Right lung (tissue), 10 donors: ENCODE measurements at places on chromosomes 6 and 20. TPM values are rescaled to one million over a fixed set of nuclear protein-coding genes. Genes with fewer than 3 reads are reported as not detected.

DNA sequence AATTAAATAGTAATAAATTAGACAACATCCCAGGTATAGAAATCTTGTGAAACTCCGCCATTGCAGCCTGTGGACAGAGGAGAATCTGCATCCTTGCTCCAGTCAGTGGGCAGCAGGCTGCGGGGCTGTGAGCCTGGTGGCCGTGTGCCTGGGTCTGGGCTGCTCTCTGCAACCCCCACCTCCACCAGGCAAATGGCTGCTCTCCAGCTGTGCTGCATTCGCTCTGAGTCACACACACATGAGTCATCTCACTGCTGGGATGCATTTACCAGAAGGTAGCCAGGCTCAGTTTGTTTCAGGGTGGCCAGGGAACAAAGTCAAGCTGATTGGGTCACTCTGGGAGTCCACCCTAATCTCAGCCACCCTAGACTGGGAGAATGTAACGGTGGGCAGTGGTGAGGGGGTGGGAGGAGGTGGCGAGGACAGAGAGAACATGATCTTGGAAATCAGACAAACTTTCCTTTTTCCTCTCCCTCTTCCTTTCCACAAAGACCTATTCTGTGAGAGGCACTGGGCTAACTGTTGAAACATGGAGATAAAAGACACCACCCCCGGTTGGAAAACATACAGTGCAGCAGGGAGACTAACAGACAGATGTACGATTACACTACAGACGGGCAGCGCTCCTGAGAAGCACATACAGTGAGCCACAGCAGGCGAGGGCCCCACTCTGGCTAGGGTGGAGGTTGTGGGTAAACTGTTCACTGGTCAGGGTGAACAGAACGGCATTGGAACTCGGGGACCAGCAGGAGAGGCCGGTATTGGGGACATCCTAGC lies 59.2 kb downstream of the TRAM2 start:
- DNase-seq, result no peak

- DNase-seq, result no peak
These were observed 286.9 kb downstream of the PTPRK start for GRCh38 chr6:128233531-128233930.

DNA sequence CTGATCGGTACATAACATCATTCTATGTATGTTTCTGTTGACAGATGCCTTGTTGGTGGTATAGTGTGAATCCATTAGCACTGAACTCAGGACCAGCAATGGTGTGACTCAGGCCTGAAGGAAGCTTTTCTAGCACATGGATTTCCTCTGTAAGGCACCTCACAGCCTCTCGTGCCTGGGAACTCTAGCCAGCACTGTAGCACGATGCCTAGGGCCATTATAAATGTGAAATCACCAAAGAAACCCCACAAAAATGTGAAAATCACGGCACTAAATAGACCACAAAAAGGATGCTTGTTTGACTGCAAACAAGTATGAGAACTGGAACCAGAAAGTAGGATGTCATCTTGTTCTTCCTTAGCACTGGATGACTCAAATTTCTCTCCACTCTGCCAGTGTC lies 63.7 kb upstream of the NKX2-2 start:
- no peak for DNase-seq

DNA sequence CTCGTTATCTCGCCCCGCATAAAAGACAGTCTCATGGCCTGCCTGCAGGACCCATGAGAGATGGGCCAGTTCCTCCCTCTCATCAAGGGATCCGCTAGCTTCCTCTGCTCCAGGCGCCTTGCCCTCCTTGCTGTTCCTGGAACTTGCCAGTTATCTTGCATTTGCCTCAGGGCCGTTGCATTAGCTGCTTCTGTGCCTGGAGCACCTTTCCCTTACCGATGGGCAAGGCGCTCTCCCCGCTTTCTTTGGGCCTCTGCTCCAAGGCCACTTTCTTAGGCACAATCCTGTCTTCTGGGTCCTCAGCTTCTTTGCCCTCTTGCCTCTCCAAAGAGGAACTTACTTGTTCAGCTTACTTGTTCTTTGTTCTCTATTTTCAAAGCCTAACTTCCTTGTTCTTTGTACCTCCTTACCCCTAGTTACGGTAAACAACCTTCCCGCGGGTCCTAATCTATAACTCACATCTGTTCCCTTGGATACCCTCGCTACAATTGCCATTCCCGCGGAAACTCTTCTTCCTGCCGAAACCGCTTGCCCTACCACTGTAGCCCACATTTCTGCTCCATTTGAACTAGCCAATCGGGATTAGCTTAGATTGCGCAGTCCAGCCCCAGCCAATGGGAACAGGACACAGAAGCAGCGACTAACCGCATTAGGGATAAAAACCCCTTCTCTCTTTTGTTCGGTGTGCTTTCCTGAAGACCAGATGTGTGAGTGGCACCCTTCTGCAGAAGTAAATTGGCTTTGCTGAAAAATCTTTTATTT lies 887 bp upstream of the NSFL1C start:
- DNase-seq, result no peak

- no peak for DNase-seq
These were observed 115.2 kb upstream of the ARMC2 start for GRCh38 chr6:108733051-108733450.

DNA sequence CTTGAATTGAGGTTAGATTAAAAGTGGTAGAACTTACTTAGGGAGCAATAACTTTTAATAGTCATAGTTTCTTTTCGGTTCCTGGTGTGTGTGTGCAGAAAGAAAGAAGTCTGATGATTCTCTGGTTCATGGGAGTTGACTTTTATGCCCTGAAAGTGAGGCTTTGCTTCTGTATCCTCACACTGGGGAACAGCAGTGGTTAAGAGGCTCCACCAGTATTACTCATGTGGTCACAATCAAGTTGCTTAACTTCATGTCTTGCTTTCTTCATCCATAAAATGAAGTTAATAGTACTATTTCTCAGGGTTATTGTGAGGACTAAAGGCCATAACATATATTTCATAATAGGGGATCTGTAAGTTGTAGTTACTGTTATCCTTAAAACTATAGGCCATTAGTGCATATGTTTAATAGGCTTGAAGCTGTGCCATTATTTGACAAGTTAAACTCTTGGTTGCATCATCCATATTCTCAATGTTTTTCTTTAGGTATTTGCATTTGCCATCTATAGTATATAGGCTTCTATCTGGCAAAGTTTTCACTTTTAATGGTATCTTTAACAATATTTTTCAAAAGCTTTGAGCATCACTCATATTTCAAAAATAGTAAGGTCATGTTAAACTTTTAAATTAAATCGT lies 262.4 kb downstream of the PLCB1 start:
- DNase-seq, result no peak

DNA sequence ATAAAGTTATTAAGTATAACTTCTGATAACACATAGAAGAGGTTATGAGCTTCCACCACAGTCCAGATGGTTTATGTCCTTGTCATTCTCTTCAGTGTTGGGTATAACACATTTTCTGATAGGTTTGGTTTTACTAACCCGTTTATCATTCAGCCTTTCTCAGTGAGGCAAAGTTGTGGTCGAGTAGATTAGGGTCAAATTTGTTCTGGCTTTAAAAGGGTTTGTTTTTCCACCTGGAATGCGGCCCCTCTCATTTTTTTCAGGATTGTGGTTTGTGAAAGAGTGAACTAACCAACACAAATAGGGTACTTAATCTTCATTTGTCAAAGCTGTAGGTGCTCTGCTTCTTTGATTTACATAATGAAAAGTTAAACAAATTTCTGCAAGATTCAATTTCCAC lies 204.2 kb upstream of the ASCC3 start:
- no peak for DNase-seq

DNA sequence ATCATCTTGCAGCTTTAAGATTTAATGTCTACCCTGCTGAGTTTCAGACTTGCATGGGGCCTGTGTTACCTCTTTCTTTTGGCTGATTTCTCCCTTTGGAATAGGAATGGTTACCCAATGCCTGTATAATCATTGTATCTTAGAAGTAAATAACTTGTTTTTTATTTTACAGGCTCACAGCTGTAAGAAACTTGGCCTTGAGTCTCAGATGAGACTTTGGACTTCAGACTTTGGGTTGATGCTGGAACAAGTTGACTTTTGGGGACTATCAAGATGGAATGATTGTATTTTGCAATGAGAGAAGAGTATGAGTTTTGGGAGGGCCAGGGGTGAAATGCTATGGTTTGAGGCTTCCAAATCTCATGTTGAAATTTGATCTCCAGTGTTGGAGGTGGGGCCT lies 34.9 kb upstream of the CAP2 start:
- no peak for DNase-seq

DNA sequence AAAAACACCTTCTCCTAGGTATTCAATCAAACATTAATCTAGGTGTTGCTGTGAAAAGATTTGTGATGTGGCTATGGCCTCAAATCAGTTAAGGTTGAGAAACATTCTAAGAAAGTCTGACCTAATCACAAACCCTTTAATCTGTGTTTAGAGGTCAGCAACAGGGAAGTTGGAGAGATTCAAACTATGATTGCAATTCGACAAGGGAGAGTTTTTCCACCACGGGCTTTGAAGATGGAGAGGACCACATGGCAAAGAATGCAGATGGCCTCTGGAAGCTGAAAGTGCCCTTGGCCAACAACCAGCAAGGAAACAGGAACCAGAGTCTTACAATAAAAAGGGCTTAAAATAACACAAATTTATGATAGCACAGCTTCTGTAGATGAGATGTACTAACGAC lies 29.6 kb upstream of the LGSN start:
- no peak for DNase-seq

- DNase-seq, result no peak
These were observed 159.3 kb upstream of the JARID2 start for GRCh38 chr6:15086348-15087158.

- DNase-seq, result no peak
These were observed 30.5 kb upstream of the TLDC2 start for GRCh38 chr20:36845288-36845971.

- no peak for DNase-seq
These were observed 45.2 kb downstream of the KIF16B start for GRCh38 chr20:16528078-16528477.

DNA sequence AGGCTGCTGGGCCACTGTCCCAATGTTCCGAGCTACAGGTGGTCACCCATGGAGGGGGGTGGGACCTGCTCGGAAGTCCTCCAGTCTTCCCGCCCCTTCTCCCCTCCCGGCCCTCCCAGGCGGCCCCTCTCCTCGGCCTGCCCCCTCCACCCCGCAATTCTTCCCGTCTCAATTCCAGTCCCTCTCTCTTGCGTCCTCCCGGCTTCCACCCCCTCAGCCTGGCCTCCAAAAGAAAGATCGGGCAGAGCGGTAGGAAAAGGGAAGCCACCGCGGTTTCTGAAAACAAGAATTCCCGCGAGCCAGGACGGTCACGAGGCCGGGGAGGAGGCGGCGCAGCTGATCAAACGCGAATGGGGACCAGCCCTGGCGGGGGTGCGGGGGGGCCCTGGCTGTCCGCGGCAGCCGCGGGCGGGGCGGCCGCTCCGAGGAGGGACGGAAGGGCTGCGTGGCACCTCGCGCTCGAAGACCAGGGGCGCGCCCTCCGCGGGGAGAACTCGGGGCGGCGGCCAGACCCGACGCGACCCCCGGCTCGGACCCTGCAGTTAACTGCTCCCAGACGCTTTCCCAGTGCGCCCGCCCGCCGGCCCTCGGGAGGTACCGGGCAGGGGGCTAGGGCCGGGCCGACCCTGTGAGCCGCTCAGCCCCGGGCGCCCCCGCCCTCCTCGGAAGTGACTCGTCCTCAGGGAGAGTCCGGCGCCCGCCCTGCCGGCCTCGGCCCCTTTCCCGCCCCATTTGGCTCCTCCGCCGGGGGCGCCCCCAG lies 1.0 kb downstream of the PXDC1 start:
- DNase-seq, result no peak

DNA sequence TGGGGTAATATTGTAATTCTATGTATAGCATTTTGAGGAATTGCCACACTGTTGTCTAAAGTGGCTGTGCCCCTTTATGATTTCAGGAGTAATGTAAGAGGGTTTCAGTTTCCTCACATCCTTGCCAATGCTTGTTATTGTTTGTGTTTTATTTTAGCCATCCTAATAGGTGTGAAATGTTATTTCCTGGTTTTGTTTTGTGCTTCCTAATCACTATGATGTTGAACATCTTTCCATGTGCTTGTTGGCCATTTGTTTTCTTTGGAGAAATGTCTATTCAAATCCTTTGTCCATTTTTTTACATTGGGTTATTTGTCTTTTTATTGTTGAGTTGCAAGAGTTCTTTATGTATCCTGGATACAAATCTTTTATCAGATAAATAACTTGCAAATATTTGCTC lies 97.3 kb upstream of the MLIP start:
- DNase-seq, result no peak

DNA sequence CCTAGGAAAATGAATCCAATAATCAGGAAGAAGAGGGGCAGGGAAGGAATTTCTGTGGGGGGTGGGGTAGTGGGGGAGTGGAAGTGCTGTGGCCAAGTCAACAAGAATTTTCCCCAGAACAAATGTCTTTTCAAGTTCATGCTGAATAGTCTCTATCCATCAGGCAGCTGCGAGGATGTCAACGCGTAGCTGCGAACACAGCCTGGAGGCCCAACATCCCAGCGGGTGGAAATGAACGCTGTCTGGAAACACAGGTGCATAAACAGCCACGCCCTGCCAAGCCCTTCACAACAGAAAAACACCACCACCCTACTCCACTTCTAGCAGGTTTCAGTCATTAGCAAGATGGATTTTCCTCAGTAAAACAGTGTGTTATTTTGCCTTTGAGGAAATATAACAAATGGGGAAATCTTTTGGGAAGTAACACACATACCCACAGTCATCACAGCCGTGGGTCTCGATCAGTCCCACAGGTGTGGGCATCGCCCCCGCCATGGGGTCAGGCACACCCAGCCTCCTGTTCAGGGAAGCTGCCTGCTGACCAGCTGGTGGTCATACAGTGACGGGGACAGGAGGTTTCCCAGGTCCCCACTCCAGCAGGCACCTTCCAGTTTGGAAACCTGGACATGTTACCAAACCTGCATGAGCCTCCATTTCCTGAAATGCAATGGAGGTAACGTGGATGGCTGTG lies 112.1 kb upstream of the THBS2 start:
- DNase-seq, result no peak

- no peak for DNase-seq
These were observed 70.4 kb downstream of the DOK5 start for GRCh38 chr20:54545676-54546358.

DNA sequence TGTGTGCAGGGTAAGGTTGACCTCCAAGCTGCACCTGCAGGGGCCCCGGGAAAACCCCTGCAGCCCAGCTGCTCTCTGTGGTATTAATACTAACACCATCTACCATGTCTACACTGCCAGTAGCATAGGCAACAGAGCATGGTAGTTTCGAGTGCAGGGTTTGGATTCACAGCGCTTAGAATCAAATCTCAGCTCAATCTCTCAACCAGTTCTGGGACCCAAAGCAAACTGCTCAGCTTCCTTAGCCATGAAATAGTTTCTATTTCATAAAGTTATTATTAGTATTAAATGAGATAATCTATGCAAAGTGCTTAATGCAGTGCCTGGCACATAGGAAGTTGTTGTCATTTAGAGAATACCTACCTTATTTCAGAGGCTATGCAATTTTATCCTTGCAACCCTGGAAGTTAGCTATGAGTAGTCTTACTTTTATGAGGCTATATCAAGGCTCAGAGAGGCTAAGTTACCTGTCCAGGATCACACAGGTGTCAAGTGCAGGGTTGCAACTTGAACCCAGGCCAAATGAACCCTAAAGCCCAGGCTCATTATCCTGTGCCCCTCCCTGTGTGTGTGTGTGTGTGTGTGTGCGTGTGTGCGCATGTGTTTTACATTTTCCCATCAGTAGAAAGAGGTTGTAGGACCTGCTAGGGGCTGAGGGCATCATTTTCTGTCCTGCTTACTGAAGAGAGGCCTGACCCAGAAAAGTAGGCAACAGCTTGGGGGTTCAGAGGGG lies 27.6 kb upstream of the MRPS18A start:
- no peak for DNase-seq

Gene GGTLC1
- 1.7 TPM for polyA plus RNA-seq

Gene ZNF165
- polyA plus RNA-seq, result 2.2 TPM

Gene SERINC3
- 73.0 TPM for polyA plus RNA-seq

Gene GHRH
- not detected for polyA plus RNA-seq

Gene PHIP
- 81.7 TPM for polyA plus RNA-seq

Gene IL17A
- not detected for polyA plus RNA-seq

Gene COMMD7
- 60.7 TPM for polyA plus RNA-seq

Gene FAM209B
- 0.39 TPM for polyA plus RNA-seq

Gene SLC2A10
- polyA plus RNA-seq, result 24.0 TPM
